ENCODE measurements at places on chromosomes 4 and X. TPM values are rescaled to one million over a fixed set of nuclear protein-coding genes. Genes with fewer than 3 reads are reported as not detected.

AKAP14 gene
- not detected for total RNA-seq

DNA sequence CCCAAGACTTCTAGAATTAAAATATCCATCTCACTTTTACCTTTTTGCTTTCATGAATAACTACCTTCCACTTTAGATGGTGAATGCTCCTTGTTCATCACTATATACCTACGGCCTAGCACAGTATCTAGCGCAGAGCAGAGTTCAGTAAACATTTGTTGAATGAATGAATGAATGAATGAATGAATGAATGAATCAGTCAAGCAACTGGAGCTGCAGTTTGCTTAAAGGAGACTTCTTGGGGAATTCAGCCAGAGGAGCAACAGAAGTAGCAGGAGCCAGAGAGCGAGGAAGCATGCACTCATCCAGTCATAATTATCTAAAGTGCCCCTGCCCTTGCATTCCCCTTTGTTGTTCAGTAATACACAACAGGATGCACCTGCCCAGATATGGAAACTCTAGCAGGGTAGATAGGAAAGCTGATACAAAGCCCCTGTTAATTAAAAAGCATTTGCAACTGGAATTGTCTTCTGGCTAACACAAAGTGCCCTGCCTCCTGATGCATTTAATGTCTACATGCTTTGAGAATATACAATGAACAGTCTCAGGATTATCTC is 103.0 kb upstream of the MBNL3 start:
- no peak for DNase-seq

DNA sequence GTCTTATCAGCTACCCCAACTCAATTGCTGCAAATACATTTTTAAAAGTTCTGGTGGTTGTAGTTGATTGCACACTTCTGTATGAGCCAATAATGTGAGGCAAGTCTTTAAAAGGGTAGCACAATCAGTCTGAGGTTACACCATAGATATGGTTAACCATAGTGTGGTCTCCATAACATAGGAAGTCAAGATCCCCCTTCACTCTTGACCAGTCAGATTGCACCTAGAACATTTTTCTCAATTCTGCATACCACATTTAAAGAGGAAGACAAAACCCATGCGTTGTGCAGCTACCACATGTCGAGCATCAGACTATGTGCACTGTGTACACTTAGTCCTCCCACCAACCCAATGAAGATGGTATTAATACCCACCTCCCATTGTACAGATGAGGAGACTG is 26.5 kb upstream of the CYBB start:
- DNase-seq, result no peak

GRCh38 chrX:40877887-40878286 is 142.5 kb upstream of the MED14 start:
- no peak for DNase-seq

GRCh38 chr4:136369073-136369472 is 1163.2 kb downstream of the PCDH18 start:
- DNase-seq, result no peak

DNA sequence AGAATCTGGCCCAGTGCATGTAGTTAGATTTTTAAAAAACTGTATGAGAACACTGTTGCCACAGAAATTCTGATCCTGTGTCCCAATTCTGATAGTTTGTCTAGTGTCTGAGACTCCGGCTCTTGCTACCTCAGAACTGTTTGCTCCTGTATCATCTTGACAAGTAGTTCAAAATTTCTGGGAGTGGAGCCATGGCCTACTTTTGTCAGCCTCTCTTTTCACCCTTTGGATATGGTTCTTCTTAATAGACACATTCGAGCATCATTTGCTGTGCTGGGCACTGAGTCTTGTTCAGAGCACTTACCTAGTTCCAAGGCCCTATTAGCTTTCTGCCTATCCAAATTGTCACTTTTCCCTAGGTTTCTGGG is 46.9 kb downstream of the ATP10D start:
- DNase-seq, result peak; percentile 40

GRCh38 chr4:168522356-168522755 is 25.5 kb downstream of the PALLD start:
- no peak for DNase-seq

- no peak for DNase-seq
These were observed 59.7 kb downstream of the NBDY start for GRCh38 chrX:56788717-56789122.

DNA sequence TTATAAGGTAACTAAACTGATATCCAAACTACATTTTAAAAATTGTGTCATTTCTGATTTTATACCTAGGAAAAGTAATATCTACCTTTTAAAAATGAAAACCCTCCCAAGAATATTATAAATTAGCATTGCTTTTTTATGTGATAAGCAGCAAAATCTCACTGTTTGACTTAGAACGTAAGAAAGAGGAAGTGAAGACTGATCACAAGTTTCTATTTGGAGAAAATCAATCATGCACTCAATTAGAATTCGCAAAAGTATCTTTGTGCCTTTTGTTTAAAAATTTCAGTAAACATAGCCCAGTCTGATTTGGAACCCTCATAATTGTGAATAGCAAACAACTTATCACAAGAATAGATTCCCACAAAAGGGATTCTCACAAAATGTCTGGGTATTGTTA is 142.7 kb downstream of the TENM3 start:
- no peak for DNase-seq

DNA sequence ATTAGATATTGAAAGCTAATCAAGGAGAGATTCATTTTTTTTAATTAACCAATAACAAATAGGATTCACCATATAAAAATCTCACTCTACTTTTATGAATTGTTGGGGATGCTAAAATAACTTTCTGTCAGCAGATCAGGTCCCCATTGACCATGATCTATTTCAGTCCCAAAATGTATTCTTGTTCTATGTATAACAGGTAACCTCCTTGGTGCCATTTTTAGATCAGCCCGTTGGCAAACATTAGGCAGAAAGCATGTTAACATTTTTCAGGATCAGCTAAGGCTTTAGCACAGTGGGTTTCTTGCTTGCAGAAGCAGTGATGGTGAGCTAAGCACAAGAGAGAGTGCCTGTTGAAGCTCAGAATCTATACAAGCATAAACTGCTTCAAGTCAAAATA is 40.8 kb upstream of the COX7B2 start:
- no peak for DNase-seq

- DNase-seq, result no peak
These were observed 100.2 kb upstream of the PGRMC2 start for GRCh38 chr4:128387600-128388351.

GRCh38 chr4:121951521-121952110 is at the start of gene TRPC3:
Gene TRPC3 (minus strand): TSS chr4:121952060. CDS start chr4:121951680, 380 bp downstream.
- DNase-seq, result no peak

DNA sequence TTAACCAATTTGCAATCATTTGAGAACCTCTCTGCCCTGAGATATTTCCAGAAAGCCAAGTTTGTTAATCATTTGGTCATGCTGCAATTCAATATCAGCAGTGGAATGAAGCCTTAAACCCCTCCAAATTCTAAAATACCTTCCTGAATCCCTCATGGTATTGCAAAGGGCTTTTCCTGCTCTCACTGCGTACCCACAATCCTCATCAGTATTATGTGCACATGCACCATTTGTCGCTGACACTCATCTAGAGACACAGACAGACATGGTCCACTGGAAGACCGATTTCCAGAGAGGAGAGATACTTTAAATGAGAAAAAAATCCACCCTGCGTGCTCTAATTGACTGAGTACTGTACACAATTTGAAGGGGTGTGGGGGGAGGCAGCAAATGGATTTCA is 104.4 kb downstream of the GPC3 start:
- DNase-seq, result no peak

ARHGAP36 gene
- 0.32 TPM for total RNA-seq

DNA sequence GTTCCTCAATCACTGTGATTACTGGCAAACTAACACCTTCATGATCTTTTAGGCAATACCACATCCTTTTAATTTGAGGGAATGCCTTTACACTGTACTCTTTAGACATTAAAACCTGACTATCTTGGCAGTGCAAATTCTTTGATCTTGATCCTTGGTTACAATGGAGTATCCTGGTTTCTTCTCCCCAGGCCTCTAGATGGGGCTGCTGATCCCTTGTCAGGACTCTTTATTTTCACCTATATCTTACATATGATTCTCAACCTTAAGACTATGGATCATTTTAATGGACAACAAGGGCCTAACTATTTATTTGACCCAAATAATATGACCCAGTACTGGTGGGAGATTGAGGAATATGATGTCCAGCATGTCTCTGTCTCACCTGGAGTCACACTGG is 1005.5 kb upstream of the INTU start:
- DNase-seq, result no peak

GRCh38 chr4:2048831-2049230 is 10.3 kb upstream of the NAT8L start:
- no peak for DNase-seq

GRCh38 chr4:53076374-53076958 is 214.3 kb downstream of the RASL11B start:
- no peak for DNase-seq

DNA sequence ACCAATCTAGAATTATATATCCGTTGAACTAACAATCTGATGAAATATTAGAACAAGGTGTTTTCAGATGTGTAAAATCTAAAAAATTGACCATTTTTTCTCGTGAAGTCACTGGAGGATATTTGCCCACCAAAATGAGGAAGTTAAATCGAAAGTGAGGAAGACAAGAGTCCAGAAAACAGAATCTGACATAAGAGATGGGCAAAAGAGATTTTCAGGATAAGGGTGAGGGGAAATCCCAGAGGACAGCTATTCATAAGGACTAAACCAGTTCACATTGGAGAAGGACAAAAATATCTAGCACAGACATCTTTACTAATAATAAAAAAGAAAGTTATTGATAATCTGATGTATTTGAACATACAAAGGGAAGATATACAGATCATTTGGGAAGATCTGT is 18.7 kb upstream of the ALG13 start:
- DNase-seq, result no peak

- no peak for DNase-seq
These were observed 119.2 kb upstream of the MAB21L2 start for GRCh38 chr4:150462743-150463142.

GRCh38 chr4:82852751-82853285 is 38.1 kb downstream of the SEC31A start:
- DNase-seq, result no peak

PCDH18 gene
- total RNA-seq, result 67.2 TPM

DNA sequence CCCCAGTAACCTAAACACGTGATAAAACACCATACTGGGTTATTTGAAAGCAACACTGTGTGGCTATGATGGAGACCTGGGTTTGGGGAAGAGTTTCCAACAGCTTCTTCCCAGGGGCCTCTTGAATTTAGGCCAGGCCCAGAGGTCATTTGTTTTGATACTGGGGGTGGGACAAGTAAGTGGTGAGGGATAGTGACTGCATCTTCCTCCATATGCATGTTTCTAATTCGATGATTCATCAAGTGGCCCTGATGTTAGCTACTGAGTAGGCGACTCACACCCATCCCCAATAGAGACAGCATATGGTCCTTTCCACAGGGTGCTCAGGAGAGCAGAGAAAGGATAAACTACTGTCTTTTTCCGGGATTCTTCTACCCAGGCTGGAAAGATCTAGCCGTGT is 2.7 kb downstream of the NDP start:
- DNase-seq, result no peak

DNA sequence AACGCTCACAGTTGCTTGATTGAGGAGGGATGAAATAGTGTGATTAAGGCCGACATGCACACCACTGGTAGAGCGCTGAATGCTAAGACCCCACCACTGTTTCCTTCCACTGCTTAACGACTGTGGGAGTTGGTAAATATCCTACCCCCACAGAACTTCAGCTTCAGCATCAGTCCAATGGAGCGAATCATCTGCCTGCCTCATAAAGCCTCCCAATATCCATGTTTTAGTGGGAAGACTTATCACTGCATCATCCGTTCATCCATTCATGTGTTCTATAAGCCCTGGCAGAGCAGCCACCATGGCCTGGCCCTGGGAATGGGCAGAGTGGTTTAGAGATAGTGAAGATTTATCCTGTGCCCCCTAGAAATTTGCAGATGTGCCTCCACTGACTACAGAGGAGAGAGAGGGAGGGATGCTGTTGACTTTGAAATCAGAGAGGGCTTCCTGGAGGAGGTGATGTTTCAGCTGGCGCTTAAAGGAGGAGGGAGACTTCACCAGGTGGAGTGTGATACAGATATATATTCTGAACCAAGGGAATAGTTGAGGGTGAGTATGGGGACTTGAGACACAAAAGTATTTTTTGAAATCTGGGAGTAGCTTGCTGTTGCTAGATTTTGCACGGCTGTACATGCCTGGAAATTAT is 71.9 kb upstream of the STX18 start:
- DNase-seq, result no peak

BTK gene
- total RNA-seq, result 19.7 TPM

DNA sequence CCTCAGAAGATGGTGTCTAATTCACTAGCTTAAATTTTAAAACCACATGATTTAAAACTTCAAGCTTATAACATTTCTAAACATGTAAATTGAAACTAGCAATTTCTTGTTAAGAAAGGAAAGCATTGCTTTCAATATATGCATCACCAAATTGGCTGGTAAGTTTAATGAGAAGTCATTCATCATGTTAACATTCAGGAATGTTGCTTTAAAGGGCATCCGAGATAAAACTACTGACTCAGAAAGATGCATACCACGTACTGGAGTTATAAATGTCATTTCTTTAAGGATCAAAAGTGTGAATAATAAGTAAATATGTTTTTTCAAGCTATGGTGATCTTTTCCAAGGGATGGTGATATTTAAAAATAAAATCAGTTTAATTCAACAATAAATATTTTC is 83.3 kb upstream of the VCX2 start:
- no peak for DNase-seq

CSN1S1 gene
- 2.9 TPM for total RNA-seq

C4orf36 gene
- 5.7 TPM for total RNA-seq

CT45A1 gene
- total RNA-seq, result not detected

DNA sequence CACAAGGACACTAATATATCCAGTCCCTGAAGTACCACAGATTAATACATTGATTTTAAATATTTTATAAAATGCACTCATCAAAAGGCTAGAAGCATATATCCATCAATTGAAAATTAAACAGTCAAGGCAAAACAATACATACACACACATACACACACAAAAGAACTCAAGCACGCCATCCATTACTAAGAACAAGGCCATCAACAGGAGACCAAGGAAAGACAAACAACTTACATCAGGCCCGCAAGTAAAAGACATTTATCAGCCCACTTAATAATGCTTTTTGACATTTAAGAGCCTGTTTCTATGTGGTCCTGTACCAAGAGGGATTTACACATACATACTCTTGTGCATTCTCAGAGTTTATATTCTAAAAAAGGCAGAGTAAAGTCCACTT is 50.0 kb upstream of the ZNF827 start:
- no peak for DNase-seq

BOD1L1 gene
- total RNA-seq, result 56.0 TPM

FANCB gene
- 2.8 TPM for total RNA-seq

GRCh38 chr4:57554556-57555092 is 444.4 kb upstream of the IGFBP7 start:
- DNase-seq, result no peak

GRCh38 chr4:102564399-102565059 is 63.4 kb downstream of the NFKB1 start:
- no peak for DNase-seq
